ENCODE measurements at places on chromosomes 2 and 18. TPM values are rescaled to one million over a fixed set of nuclear protein-coding genes. Genes with fewer than 3 reads are reported as not detected.

GRCh38 chr2:159219394-159219998 lies 67.0 kb downstream of the WDSUB1 start:
- H3K27ac ChIP-seq: no peak overlapping the region
- H3K4me1 ChIP-seq: peaks cover 3% of the 10 kb centered on the region
- peaks cover 2% of the 10 kb centered on the region for H3K27me3 ChIP-seq
- no peaks in the 10 kb centered on the region for H3K36me3 ChIP-seq

Gene FBLN7
- total RNA-seq: 40.5 TPM

Gene ACTR3
- 495 TPM for total RNA-seq

DNA sequence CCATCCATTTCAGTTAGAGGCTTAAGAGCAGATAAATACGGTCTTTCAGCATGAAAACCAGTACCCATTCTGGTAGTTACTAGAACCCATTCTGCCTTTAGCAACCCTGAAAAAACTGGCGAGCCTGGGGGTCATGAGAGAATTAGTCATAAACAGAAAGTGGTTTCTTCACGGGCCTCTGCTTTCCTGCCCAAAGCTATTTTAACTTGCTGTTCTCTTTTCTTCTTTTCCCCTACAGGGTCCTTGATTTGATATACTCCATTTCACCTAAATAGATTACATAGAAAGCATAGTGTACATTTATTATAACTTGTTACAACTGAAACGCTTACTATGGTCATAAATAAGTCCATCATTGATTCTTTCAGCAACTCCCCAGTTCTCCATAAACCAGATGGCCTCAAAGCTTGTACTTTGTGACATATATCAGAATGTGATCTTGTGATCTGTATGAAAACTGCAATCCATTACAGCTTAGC lies 48.3 kb downstream of the WDFY1 start:
- peak; percentile 21 for DNase-seq
- H3K36me3 ChIP-seq: peaks cover 52% of the 10 kb centered on the region
- H3K4me1 ChIP-seq: peaks cover 24% of the 10 kb centered on the region

GRCh38 chr2:18430996-18431748 lies 129.3 kb downstream of the RDH14 start:
- peaks cover 7% of the 10 kb centered on the region for H3K27me3 ChIP-seq
- DNase-seq: no peak
- H3K4me3 ChIP-seq: no peak overlapping the region
- no peak overlapping the region for H3K27ac ChIP-seq

Gene MROH2A
- not detected for total RNA-seq

Gene PSMD14
- 69.5 TPM for total RNA-seq

- H3K36me3 ChIP-seq: peaks cover 11% of the 10 kb centered on the region
- H3K4me3 ChIP-seq: no peak overlapping the region
- peaks cover 80% of the 10 kb centered on the region for H3K4me1 ChIP-seq
- no peak for DNase-seq
- no peaks in the 10 kb centered on the region for H3K27me3 ChIP-seq
These were observed 1.3 kb upstream of the RSAD2 start for GRCh38 chr2:6876309-6876708.

Gene ZBTB14
- 20.9 TPM for total RNA-seq

DNA sequence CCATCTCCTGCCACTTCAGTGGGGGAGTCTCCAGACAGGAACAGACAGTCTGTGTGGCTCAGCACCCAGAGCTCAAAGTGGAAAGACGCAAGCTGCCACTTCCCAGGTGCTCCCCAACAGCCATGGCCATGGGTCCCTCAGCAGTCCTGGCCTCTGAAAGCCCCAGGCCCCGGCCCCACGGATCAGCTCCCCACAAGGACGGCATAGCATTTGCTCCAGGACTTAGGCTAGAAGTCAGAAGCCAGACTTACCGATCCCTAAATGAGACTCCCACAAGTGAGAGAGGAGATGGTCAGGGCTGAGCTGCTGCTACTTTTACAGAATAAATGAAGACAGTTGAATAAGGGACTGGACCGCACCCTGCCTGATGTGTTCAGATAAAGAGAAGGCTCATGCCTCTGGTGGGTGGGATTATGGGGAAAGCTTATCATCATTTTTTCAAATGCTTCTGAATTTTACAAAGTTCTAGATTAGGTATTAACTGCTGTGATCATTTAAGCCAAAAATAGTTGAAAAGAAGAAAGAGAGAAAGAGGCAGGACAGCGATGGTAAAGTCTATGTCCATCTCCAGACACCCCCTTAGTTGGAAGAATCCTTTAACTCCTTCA lies 50.5 kb downstream of the ADD2 start:
- H3K27ac ChIP-seq: no peak overlapping the region
- no peaks in the 10 kb centered on the region for H3K27me3 ChIP-seq
- DNase-seq: no peak
- no peaks in the 10 kb centered on the region for H3K36me3 ChIP-seq

Gene CTDP1
- total RNA-seq: 45.5 TPM

Gene BIRC6
- 70.1 TPM for total RNA-seq

DNA sequence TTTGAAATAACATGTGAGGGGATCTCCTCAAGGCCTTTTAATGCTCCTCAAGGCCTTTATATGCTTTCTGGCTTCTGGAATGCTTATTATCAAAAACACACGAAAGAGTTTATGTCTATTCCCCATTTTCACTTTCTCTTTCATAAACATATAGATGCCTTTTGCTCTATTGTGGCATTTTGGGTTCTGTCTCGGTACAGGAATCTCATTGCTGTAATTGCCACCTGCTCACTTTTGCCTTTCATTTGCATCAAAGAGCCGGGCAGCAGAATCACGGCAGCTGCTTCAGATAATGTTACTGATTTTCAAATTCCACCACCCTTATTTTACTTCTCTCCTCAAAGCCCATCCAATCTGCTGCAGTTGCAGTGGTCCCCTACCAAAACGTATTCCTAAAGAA lies 54.8 kb upstream of the LPIN2 start:
- H3K4me1 ChIP-seq: peaks cover 50% of the 10 kb centered on the region
- peak overlapping the region; percentile 72 for H3K27ac ChIP-seq
- peak overlapping the region; percentile 45 for H3K4me3 ChIP-seq
- no peaks in the 10 kb centered on the region for H3K36me3 ChIP-seq
- no peak for DNase-seq

DNA sequence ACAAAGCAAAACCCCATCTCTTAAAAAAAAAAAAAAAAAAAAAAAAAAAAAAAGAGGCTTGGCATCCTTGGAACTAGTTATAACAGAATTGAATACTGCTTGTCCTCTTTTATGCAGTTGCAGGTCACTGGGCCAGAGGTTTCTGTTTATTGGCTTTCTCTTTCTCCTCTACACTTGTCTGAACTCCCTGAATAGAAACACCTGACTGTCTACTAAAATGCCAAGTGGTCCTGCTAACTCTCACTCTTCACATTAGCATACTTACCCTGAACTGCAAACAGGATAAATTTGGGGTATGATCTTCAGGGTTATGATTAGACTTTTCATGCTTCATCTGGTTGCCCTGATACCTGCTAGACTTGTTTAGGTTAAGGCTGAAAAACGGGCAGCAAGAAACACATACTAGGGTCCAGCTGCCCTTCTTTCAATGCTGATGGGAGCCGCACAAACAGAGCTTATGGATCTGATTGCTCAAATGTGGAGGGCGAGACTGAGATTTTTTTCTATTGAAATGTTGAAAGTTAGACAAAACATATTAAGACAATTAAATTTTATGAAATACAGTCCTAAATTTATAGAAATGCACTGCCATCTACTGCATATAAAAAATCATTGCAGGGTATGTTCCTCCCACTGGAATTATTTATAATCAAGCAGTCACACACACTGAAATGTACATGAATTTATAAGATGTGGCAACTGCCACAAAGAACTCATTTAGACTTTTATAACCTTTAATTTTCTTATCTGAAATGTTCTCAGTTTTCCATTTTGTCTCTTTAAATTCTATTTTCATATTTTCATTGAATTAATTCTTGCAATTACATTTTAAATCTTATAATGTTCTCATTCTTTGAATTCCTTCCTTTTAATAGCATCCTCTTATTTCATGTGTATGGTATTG lies 40.8 kb downstream of the GTF3C3 start:
- no peak overlapping the region for H3K4me3 ChIP-seq
- peaks cover 29% of the 10 kb centered on the region for H3K36me3 ChIP-seq
- no peak for DNase-seq
- no peaks in the 10 kb centered on the region for H3K4me1 ChIP-seq
- no peaks in the 10 kb centered on the region for H3K27me3 ChIP-seq
- H3K27ac ChIP-seq: no peak overlapping the region

- H3K27ac ChIP-seq: no peak overlapping the region
- DNase-seq: peak; percentile 54
- peaks cover 76% of the 10 kb centered on the region for H3K27me3 ChIP-seq
- peak overlapping the region; percentile 41 for H3K4me3 ChIP-seq
These were observed 847 bp downstream of the HOXD8 start for GRCh38 chr2:176130147-176130956.

DNA sequence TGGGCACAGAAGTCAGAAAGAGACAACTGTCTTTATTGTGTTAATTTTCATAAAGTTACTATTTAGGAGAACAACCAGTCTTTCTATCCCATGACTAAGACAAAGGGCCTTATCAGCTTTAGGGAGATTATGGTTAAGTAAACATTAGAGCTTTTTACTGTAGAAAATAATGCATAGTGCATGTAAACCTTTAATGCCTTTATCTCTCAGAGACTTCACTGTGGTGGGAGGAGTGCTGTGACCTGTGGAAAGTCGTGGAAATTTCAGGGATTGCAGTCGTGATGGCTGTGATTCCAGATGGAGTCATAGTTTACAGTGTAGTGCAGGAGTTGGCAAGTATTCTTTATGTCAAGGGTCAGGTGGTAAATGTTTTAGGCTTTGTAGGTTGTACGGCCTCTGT lies 15.8 kb downstream of the ZNF236 start:
- no peaks in the 10 kb centered on the region for H3K27me3 ChIP-seq
- H3K36me3 ChIP-seq: no peaks in the 10 kb centered on the region
- no peak overlapping the region for H3K27ac ChIP-seq

DNA sequence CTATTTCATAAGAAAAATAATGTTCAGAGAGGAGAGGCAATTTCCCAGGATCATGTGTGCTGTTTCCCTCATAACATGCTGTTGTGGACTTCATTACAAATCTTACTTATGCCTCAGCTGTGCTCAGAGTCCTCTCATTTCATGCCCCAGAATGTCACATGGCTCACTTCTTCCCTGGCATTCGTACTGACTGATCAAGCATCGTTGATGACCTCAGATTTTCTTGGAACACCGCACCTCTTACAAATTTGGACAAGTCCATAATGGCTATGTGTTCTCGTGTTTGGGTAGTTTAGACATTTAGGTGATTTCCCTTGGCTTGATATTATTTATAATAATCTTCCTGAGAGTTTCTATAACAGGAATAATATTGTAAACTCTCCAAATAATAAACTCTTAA lies 32.9 kb downstream of the SERPINB7 start:
- no peaks in the 10 kb centered on the region for H3K36me3 ChIP-seq
- H3K4me1 ChIP-seq: no peaks in the 10 kb centered on the region
- no peak overlapping the region for H3K27ac ChIP-seq
- peaks cover 12% of the 10 kb centered on the region for H3K27me3 ChIP-seq

GRCh38 chr2:120842456-120843439 lies 107.1 kb downstream of the GLI2 start:
- no peak overlapping the region for H3K27ac ChIP-seq
- no peak overlapping the region for H3K4me3 ChIP-seq
- no peak for DNase-seq
- no peaks in the 10 kb centered on the region for H3K36me3 ChIP-seq
- peaks cover 3% of the 10 kb centered on the region for H3K27me3 ChIP-seq

- H3K36me3 ChIP-seq: peaks cover 79% of the 10 kb centered on the region
- no peaks in the 10 kb centered on the region for H3K27me3 ChIP-seq
- H3K4me3 ChIP-seq: peak overlapping the region; percentile 86
- DNase-seq: no peak
- H3K27ac ChIP-seq: peak overlapping the region; percentile 99
These were observed 2.9 kb downstream of the TGOLN2 start for GRCh38 chr2:85324639-85325465.

GRCh38 chr2:50374711-50375110 lies 657.2 kb downstream of the NRXN1 start:
- no peak overlapping the region for H3K4me3 ChIP-seq
- H3K36me3 ChIP-seq: no peaks in the 10 kb centered on the region
- H3K27me3 ChIP-seq: no peaks in the 10 kb centered on the region
- no peak overlapping the region for H3K27ac ChIP-seq
- no peaks in the 10 kb centered on the region for H3K4me1 ChIP-seq

GRCh38 chr2:168114619-168115018 lies 132.8 kb downstream of the STK39 start:
- DNase-seq: no peak
- H3K27me3 ChIP-seq: no peaks in the 10 kb centered on the region
- no peak overlapping the region for H3K4me3 ChIP-seq
- peaks cover 12% of the 10 kb centered on the region for H3K36me3 ChIP-seq
- no peaks in the 10 kb centered on the region for H3K4me1 ChIP-seq
- no peak overlapping the region for H3K27ac ChIP-seq

- H3K4me3 ChIP-seq: no peak overlapping the region
- DNase-seq: no peak
- peaks cover 14% of the 10 kb centered on the region for H3K36me3 ChIP-seq
- peaks cover 31% of the 10 kb centered on the region for H3K4me1 ChIP-seq
- no peaks in the 10 kb centered on the region for H3K27me3 ChIP-seq
These were observed 47.1 kb downstream of the ACSL3 start for GRCh38 chr2:222907790-222908441.

Gene ABCG8
- total RNA-seq: not detected

Gene SNORC
- 2.1 TPM for total RNA-seq

DNA sequence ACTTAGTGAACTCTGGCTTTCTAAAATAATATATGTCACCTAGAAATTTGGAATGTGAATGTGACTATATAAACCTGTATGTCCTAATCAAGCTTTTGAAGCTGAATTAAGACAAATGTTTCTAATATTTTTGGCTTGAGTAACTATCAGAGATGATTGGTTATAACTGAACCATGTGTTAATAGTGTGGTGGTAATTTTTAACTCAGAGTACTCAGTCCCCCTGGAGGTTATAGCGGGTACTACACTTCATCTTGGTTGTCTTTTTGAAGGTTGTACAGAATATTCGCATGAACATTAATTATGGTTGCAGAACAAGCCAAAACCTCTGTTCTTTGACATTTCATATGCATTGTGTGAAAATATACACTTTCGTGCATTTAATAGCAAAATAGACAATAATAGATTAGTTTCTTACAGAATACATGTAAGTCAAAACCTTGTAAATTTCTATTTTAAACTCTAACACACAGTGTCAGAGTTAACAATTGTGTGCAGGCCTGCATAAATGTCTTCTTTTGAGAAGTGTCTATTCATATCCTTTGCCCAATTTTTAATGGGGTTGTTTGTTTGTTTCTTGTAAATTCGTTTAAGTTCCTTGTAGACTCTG lies 86.0 kb downstream of the OSBPL6 start:
- no peaks in the 10 kb centered on the region for H3K4me1 ChIP-seq
- no peak overlapping the region for H3K27ac ChIP-seq
- H3K36me3 ChIP-seq: no peaks in the 10 kb centered on the region

Gene MITD1
- total RNA-seq: 70.9 TPM

Gene SP9
- total RNA-seq: not detected

Gene FBXO11
- 33.0 TPM for total RNA-seq

DNA sequence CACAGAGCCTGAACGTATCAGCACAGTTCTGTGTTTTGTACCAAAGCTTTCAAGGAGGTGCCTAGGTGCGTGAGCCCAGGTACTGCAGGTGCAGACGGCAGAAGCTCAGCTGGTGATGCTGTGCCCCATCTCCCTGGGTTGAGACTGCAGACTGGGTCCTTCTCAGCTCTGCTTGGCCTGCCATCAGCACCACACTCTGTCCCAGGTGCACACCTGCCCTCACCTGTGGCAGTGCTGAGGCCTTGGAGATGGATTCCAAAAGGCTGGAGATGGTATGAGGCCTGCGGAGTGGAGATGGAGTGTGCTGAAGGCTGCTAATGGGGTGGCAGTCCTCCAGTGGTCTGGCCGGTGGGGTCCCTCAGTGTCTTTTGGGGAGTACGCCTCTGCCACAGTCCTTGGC lies 9.3 kb downstream of the LDLRAD4 start:
- H3K27ac ChIP-seq: no peak overlapping the region
- H3K4me1 ChIP-seq: no peaks in the 10 kb centered on the region
- H3K36me3 ChIP-seq: no peaks in the 10 kb centered on the region
- no peak for DNase-seq
- no peak overlapping the region for H3K4me3 ChIP-seq
- no peaks in the 10 kb centered on the region for H3K27me3 ChIP-seq
